AG10803 (cell line): ENCODE measurements at places on chromosomes 1 and 21.

GRCh38 chr1:1359308-1359663, 931 bp upstream of the MXRA8 start:
- peak; percentile 88 for DNase-seq

- DNase-seq: peak; percentile 27
Measured at GRCh38 chr1:171457412-171457811, 27.9 kb upstream of the PRRC2C start.

- DNase-seq: peak; percentile 41
Measured at GRCh38 chr1:38003261-38004250, 1.8 kb downstream of the FHL3 start.

DNA sequence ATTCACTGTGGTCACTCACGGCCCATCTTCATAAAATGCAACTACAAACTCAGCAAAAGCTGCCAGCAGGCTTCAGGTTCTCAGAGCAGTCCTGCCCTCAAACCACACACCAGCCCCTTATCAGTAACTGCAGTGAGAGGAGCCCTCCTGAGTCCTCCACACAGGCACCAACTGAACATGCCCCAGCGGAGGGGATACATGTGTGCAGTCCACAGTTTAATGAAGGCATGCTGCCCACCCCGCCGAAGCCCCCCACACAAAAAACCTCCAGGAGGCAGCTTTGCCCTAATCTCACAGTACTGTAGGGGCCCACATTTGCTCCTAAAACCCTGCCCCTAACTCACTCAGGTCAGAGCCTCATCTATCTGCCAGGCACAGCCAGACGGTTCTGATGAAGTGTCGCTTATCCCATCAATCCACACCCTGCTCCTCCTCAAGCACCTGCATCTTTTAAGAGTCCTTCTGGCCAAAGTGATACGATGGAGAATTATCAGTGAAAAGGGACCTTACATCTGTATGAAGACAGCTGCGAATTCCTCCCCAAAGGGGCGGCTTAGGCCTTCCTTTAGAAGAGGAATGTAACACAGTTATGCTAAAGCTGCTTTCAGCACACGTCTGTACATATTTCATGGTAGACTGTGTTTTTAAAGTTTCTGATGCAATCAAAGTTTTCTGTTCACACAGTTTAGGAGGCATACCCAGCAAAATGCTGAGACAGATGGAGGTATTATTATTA, 3.5 kb downstream of the ABCB10 start:
- DNase-seq: peak; percentile 29

- peak; percentile 97 for DNase-seq
Measured at GRCh38 chr21:15706696-15707095, 23.1 kb upstream of the USP25 start.

DNA sequence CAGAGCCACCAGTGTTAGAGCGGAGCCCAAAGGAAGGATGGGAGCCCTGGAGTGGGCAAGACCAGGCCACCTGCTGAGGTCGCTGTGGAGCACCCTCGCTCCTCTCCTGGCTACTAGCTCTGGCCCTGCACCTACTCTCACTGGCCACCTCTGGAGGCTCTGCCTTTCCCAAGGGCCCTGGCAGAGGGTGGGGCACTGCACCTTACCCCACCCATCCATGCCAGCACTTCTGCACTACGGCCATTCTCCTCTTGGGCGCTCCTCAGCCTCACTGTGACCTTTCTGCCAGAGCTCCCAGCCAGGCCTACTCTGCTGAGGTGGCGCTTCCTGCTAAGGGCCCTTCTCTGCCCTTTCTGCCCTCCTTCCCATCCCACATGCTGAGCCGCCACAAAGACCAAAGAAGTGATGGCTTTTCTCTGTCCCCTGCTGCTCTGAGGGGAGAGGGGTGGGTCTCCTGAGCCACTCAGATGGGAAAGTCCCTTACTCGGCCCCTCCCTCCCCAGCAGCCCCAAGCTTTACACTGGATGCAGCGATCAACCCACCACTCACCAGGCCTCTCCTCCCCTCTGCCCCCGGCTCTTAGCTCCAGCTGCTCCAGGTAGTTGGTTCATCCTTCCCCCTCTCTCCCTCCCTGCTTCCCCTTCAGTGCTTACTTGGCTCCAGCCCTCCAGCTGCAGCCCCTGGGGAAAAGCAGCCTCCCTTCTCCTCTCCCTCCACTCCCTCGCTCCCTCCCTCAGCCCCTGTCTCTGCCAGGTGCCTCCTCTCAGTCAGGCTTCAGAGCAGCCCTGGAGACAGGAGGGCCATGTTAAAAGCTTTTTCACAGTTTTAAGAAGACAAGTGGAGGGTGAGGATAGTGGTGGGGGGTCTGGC, 14.8 kb upstream of the TMEM222 start:
- no peak for DNase-seq

GRCh38 chr1:167538657-167539056, 14.9 kb downstream of the CREG1 start:
- DNase-seq: no peak

DNA sequence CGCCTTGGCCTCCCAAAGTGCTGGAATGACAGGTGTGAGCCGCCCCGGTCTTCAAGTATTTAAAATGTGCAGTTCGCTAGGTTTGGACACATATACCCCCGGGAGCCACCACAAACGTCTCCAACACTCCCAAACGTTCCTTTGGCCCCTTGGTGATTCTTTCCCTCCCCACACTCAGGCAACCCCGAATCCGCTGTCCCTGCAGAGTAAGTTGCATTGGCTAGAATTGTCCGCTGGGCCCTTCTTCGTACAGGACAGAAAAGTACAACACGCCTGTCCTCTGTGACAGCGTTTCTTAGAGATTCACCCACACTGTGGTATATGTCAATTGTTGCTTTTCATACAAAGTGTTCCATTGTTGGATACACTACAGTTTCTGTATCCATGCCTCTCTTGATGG, 3.2 kb upstream of the PERM1 start:
- DNase-seq: no peak

DNA sequence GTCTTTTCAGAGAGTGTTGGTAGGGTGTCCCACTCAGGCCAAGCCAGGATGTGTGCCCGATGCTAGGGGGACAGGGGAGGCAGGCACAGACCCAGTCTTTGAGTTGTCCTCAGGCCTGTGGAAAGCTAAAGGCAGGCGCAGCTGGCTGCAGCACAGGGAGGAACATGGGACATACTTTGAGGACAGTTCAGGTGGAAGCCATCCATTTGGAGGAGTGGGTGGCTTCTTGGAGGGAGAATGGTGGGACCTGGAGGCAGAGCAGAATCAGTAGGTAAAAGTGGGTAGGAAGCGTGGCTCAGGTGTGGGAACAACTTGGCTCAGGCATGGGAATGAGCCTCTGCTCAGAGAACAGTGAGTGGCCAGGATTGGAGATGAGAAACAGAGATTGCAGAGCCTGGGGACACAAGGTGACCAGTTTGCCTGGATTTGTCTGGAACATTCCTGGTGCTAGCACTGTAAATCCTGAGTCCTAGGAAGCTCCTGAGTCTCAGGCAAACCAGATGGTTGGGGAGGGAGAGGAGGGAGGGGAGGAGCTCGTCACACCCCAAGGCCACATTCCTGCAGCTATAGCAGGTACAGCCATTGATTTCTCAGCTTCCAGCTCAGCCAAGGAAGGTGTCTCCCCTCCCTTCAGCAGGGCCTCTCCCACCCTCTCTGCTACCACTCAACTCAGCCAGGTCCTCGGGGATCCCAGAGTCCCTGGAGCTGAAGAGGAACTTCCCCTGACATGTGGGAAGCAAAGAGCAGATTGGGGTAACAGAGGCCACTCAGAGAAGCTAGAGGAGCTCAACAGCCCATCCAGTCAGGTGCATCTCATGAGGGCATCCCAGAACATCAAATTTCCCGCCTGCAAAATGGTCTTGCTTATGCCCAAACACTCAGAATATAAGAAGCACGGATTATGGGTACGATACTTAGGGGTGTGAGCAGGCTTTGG, 65.2 kb upstream of the TINAGL1 start:
- DNase-seq: no peak

DNA sequence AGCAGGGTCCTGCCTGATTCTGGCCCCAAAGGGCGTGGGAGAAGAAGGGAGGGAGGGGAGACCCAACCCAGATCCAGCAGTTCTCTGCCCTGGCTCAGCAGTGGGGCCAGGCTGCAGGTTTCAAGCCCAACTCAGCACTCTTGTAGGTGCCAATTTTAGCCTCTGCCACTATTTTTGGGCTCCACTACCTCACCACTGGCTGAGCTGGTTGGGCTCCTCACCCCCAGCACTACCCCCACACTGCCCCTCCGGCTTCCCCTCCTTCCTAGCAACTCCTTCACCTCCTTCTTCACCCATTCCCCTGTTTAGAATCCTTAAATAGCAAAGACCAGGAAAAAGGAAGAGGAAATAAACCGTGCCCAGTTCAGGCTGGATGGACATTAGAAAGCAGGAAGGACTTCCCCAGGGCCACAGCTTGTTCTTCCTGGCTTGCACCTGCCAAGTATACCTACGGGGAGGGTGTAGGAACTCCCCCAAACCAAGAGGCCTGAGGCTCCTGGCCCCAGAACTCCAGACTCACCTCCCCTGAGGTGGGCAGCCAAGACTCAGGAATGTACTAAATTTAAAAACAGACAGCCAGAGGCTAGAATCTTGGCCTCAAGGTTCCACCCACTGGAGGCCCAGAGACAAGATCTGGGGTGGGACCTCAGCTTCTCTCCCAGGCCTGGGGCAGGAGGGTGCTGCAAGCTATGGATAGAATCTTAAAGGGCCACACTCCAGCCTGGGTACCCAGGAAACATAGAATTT, 1.4 kb upstream of the ARHGEF2 start:
- DNase-seq: peak; percentile 56

DNA sequence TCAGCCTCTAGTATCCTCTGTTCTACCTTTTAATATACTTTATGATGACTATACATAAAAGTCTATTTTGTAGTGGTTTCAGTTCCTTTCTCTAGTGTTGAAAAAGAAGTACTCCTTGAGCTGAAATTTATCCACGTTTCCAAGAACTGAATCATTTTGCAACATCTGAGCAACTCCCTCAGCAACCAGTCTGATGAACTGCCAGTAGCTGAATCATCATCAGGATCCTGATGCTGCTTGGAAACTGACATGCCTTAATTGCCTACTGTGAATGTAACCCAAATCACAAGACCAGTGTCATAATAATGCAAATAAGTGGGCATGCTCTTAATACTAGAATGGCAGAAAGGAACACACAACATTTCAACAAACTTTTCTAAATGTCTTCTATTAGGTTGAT, 103.3 kb downstream of the CYYR1 start:
- peak; percentile 94 for DNase-seq

DNA sequence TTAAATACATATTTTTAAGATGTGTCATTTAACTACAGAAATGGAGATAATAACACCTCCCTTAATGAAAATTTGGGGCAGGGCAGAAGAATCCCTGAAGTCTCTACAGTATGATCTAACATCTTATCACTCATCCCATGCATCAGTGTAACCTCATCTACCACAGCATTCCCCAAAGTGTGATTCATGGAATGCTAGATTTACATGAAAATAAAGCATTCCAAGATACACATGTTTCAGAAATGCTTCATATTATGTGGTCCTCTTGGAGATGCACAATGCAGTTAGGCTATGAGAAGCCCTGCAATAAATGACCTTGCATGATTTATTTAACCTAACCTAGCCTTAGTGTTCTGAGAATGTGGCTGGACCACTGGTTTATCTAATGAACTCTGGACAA, 166.9 kb upstream of the SYT6 start:
- DNase-seq: peak; percentile 90

DNA sequence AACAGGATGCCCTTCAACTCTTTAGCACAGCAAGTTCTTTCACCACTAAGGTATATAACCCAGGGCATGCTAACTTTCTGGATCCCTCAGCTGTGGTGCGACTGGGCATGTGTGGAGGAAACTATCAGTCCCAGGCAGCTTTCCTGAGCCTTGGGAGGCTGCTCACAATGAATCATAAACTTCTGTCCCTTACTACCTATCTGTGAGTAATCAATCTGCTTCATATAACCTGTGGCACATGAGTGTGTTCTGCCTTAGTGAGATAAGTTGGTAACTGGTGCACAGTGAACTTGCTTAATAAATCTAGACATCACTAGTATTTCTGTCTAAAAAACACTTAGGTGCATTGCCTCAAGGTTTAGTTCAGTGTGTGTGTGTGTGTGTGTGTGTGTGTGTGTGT, 158.0 kb downstream of the GPATCH2 start:
- no peak for DNase-seq

DNA sequence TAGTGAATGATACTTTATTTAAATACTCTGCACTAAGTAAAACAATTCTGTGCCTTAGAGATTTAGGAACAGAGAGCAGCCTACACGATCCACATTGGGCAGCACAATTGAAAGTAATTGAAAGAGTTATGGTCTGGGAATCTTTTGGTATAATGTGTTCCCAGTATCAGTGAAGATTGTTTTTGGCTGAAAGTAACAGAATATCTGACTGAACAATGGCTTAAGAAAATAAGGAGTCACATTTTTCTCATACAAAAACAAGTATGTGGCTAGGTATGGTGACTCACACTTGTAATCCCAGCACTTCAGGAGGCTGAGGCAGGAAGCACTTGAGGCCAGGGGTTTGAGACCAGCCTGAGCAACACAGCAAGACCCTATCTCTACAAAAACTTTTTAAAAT, 306.2 kb downstream of the NFIA start:
- DNase-seq: peak; percentile 39

GRCh38 chr1:62045574-62045973, 149.1 kb upstream of the L1TD1 start:
- peak; percentile 3 for DNase-seq

DNA sequence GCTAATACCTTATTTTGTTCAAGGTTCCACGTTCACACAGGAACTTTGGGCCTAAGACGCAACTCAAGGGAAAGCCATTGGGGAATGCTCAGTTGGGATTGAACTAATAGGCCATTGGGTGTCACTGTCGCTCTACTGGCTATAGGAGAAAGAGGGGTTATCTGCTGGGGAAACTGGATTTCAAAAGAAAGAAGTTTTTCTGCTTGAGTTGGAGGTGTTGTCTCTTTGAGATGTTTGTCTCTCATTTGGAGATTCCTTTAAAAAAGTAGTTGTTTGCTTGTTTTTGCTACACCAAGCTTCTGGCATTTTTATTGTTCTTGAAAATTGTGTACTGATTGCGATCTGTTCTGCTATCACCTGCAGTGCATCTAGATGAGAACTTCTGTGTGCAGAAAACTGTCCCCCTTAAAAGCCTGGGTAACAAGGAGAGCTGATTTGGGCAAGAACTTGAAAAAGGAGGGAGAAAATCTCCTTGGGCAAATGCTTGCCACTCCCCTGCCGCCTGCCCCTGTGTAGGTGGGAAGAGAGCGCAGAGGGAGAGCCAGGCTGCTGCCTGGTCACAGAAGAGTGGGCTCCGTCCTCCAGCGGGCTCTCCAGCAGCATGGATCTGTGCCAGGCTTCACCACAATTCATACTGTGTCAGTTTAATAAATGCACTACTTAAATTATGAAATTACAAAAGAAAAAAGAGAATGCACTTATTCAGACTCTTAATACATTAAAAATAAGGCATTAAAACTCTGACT, 39.9 kb downstream of the PEX14 start:
- DNase-seq: peak; percentile 50

DNA sequence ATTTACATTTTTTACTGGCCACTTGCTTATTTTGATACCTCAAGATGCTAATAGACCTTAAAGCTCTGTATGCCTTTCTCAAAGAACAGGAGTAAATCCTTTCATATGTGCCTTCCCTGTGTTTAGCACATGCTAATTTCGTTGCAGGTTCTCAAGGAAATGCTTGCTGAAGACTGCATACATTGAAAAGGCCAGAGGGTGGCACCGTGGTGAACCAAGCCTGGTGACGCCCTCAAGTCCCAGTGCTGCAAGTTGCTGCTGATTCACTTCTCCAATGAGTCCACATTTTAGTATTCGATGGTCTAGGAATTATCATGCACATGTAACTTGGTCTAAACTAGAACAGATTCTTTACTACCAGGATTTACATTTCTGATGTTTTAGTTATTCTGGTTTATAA, 94.1 kb downstream of the CLDN17 start:
- peak; percentile 8 for DNase-seq

- peak; percentile 61 for DNase-seq
Measured at GRCh38 chr1:222931023-222931422, 116.2 kb downstream of the DISP1 start.

- DNase-seq: no peak
Measured at GRCh38 chr1:59560807-59561450, 253.8 kb upstream of the HOOK1 start.
